ENCODE measurements at places on chromosomes 11 and 22. TPM values are rescaled to one million over a fixed set of nuclear protein-coding genes. Genes with fewer than 3 reads are reported as not detected.

BIRC3 gene
- 17.7 TPM for total RNA-seq

APOL5 gene
- not detected for total RNA-seq

PUS3 gene
- total RNA-seq, result 8.3 TPM

OR8G5 gene
- not detected for total RNA-seq

FXYD2 gene
- 0.32 TPM for total RNA-seq

GGT5 gene
- 2.8 TPM for total RNA-seq

FERMT3 gene
- 2.8 TPM for total RNA-seq

SCGB2A2 gene
- total RNA-seq, result not detected

RAB3IL1 gene
- total RNA-seq, result 2.8 TPM

DGCR8 gene
- 51.7 TPM for total RNA-seq

LMF2 gene
- total RNA-seq, result 34.7 TPM

SCN4B gene
- under 0.01 TPM for total RNA-seq

CD248 gene
- total RNA-seq, result 1.3 TPM

TUBA8 gene
- 1.0 TPM for total RNA-seq

PKDREJ gene
- total RNA-seq, result under 0.01 TPM

FGF3 gene
- not detected for total RNA-seq

YPEL4 gene
- total RNA-seq, result 0.16 TPM

CNGA4 gene
- not detected for total RNA-seq

CCDC90B gene
- 61.4 TPM for total RNA-seq
